Activated CD4-positive, alpha-beta T cell treated with anti-CD3 and anti-CD28 coated beads, Interleukin-2, amount 50 U/mL, for 16 hours (primary cell): ENCODE measurements at places on chromosomes 1 and 21.
A peak's percentile ranks its signal among the peaks of the same experiment; 100 is the strongest.

DNA sequence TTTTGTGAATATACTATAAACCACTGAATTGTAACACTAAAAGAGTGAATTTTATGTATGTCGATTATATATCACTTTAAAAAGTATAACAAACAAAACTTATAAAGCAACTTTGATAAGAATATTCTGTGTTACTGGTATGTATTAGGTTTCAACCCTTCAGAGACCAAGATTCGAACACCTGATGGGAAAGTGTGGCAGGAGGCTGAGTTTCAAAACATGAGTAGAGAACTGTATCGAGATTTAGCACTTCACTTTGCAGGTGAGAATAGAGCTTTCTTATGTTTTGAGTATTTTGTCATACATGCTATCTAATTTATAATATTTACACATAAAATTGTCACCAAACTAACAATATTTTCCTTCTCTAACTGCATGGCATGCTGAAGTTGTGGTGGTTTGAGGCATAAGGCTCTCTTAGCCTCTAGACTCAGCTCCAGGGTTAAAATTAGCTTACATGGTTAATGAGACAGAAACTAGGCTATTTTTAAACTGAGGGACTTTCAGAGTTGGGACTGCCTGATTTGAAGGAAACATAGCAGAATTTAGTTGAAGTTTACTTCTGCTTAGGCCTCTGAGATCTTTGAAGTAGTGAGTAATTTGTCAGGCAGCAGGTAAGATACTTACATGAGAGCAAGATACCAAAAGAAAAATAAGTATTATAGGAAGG, 48.6 kb downstream of the CEP350 start:
- no peak for DNase-seq

GRCh38 chr1:108972951-108973350, 9.7 kb upstream of the CLCC1 start:
- no peak for DNase-seq

DNA sequence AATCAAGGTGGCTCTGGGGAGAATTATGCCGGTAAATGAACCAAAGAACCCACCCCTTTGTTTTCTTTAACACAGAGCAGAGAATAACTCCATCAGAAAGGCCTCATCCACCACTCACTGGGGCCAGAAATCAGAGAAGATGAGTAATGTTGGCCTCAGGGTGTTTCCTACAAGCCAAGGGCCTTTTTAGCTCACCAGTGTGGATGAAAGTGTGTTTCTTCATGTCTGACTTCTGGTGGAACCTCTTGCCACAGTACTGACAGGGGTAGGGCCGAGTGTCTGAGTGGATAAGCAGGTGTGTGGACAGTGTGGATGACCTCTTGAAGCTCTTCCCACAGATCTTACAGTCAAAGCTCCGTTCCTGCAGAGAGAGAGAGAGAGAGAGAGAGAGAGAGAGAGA, 8.3 kb downstream of the GFI1 start:
- DNase-seq = peak; percentile 40

DNA sequence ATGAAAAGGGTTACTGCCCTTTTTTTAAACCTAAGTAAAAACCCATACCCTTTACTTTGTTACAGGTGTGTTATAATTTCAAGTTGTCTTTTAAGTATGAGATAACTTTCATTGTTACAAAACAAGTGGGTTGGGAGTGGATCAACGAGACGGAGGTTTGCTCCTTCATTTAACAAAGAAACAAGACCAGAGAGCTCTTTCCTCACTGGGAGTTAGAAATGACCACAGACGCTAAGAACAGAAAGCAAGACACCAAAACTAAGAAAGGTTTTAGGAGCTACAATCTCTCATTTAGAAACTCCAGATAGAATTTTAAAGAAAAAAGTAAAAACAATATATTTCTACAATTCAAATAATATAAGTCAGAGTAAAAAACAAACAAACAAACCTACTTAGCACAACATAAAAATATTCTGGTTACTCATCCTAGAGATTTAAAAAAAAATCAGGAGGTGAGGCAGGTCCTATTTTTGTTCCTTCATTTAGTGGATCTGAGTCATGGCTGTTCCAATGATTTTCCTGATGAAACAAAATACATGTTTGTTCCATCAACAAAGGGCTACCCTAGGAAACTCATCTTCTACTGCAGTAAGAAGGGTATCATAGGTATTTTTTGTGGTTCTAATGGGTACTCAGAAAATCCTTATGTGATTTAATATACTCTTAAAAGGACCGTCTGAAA, 33.0 kb downstream of the APP start:
- peak; percentile 12 for DNase-seq

DNA sequence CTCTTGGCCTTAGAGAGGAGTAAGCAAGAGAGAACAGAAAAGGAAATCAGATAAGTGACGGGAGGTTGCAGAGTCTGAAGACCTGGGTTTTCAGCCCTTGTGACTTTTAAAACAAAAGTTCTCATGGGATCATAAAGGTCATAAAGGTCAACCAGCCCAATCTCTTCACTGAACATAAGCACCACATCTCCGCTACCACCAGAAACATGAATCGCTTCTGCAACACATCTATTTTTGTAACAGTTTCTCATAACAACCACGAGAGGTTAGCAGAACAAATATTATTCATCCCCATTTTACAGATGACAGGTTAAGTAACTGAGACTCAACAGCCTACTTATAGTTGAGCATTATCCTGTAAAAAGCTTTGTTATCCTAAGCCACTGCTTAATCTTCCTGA, 5.9 kb downstream of the TRAPPC3 start:
- DNase-seq = no peak

DNA sequence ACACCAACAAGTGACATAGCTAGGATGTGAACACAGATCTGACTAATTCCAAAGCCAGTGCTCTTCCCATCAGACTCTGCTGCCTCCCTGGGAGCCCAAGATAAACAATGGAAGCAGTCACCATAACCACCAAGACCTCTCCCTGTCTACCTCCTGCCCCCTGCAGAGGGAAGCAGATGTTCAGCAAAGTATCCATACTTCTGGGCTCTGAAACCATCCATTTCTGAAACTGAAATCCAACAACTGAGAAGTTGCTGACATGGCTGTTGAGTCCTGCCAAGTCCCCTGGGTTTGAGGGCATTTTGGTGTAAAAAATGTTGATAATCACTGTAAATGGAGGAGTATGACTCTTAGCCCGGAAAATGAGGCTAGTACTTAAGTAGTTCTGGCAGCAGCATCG, 102.1 kb downstream of the TYW3 start:
- no peak for DNase-seq

DNA sequence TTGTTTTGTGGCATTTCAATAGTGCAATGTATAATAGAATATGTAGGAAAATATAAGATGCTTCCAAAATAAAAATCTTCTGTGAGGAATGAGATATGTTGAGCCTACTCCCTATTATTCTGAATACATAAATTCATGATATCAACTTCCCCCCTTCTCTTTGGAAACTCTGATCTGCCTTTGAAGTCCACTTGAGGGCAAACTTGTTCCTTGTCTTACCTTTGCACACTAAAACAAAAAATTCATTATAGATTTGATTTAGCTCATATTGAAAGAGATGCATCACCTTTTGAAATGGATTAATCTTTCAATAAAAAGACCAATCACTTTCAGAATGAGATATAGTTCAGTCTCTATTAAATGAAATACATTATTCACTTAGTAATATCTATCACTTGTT, 580.7 kb upstream of the ADGRL4 start:
- DNase-seq = no peak
